ENCODE measurements at places on chromosomes 16 and 17.

DNA sequence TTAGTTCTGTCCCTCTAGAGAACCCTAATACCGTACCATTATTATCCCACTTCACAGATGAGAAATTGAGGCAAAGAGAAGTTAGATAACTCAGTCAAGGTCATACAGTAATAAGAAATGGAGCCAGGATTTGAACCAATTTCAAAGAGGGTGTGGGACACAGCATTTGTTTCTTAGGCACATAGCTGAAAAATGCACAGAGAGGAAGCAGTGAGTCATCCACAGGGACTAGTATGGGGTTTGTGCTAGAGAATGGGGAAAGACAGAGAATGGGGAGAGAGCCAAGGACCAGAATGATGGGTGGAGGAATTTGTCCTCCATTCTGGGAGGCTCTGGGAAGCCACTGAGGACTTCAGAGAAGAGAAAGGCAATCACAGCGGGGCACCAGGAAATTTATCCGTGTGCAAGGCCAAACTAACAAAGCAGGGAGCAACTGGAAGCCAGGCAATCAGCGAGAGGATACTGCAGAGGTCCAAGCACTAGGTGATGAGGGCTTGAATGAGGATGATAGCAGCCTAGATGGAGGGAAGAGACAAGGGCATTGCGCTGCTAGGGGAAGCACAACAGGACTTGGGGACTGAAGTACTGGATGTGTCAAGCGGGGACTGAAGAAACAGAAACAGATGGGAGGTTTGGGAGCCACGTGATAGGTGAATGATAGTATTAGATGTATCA, 78.1 kb upstream of the ZFHX3 start:
- no peak for DNase-seq

- DNase-seq = no peak
Observed at GRCh38 chr16:81293909-81294802, 20.6 kb upstream of the GAN start.

GRCh38 chr17:67632141-67632540, 85.6 kb upstream of the NOL11 start:
- no peak for DNase-seq

DNA sequence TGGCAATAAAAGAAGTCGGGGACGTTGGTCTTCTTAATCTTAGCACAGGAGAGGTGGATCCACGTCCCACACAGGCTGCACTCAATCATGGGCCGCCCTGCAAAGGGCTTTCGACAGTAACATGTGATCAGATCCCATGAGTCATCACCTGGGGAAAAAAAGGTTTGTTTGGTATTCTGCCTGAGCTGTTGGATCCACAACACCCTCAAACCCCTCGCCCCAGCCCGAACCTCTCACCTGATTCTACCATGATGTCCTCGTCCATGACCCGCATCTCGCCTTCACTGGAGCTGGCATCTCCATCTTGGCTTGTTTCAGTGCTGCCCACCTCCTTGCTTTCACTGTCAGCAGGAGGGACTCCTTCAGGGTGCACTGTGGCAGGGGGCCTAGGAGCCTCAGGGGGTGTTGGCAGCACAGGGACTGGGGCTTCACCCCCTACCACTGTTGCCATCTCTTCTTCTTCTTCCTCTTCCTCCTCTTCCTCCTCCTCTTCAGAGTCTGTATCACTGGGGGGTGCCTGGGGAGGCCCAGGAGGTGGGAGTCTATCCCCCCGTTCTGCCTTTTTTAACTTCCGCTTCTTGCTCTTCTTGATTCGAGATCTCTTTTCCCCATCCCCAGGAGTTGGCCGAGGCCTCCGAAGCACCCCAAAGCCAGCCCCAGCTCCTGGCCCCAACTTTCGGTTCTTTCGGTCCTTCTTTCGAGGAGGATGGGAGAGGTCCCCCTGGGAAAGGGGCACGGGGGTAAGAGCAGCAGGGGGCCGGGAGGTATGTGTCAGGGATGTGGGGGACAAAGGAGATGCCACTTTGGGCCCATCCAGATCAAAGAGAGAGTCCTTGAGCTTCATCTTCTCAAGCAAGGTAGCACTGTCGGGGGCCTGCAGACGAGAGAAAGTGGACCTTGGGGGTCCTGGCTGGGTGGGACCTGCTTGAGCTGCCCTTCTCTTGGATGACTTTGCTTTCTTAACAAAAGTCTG, 1.7 kb upstream of the DVL2 start:
- DNase-seq = no peak

DNA sequence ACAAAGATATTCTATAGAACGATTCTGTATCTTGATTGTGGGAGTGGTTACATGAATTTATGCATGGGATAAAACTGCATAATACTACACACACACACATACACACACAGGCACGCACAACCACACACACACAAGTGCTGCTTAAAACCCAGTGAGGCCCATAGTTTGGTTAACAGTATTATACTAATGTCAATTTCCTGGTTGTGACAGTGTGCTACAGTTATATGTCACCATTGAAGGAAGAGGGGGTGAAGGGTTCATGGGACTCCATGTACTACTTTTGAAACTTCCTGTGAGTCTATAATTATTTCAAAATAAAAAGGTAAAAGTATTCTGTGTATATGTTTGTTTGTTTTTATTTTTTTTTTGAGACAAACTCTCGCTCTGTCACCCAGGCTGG, 8.1 kb downstream of the ZC3H7A start:
- DNase-seq = no peak

- DNase-seq = no peak
Observed at GRCh38 chr16:69859105-69859989, 91.8 kb upstream of the CLEC18A start.

DNA sequence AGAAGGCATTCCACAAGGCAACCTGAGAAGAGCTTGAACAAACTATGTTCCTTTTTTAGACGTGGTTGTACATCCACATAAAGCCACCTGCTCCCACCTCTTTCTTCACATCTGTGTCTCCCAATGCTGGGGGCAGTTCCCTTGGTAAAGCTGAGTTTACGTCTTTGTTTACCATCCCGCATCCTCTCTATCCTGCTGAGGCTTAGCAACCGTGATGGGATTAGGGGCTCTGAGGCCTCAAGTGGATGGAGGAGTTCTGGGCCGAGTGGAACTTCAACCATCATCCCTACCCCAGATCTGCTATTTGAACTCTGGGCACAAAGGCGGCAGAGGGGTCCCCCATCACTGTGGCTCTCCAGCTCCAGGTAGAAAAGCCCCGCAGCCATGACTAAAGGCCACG, 94.2 kb upstream of the CREBBP start:
- DNase-seq = no peak

DNA sequence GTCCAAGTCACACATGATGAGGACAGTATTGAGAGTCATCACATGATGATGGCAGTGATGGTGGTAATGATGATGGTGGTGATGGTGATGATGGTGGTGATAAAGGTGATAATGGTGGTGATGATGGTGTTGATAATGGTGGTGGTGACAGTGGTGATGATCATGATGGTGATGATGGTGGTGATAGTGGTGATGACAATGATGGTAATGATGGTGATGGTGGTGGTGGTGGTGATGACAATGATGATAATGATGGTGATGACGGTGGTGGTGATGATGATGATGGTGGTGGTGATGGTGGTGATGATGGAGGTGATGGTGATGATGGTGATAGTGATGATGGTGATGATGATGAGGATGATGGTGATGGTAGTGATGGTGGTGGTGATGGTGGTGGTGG, 190.2 kb upstream of the ZNF469 start:
- no peak for DNase-seq

GRCh38 chr17:69485901-69486643, 71.6 kb downstream of the MAP2K6 start:
- DNase-seq = no peak

- no peak for DNase-seq
Observed at GRCh38 chr17:75869282-75870141, 8.9 kb downstream of the TRIM47 start.

- no peak for DNase-seq
Observed at GRCh38 chr16:57416084-57416483, 11.5 kb downstream of the CCL17 start.

GRCh38 chr16:78237841-78238240, 138.4 kb downstream of the WWOX start:
- no peak for DNase-seq

GRCh38 chr17:70181866-70182265, 12.5 kb downstream of the KCNJ2 start:
- no peak for DNase-seq

DNA sequence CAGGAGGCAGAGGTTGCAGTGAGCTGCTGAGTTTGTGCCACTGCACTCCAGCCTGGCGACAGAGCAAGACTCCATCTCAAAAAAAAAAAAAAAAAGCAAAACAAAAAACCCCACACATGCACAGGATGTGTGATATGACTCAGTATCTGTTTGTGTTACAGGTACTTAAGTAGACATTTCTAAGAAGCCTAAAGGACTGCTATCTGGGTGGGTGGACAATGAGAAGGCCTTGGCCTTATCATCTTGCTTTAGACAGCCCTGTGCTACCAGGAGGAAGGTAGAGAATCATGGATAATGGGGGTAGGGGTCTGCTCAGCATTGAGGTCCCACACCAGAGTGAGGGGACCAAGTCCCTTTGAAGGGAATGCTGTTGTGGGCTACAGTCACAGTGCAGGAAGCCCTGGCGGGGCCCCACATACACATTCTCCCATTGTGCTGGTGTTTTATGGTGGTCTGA, 26.7 kb downstream of the PLD6 start:
- DNase-seq = no peak

DNA sequence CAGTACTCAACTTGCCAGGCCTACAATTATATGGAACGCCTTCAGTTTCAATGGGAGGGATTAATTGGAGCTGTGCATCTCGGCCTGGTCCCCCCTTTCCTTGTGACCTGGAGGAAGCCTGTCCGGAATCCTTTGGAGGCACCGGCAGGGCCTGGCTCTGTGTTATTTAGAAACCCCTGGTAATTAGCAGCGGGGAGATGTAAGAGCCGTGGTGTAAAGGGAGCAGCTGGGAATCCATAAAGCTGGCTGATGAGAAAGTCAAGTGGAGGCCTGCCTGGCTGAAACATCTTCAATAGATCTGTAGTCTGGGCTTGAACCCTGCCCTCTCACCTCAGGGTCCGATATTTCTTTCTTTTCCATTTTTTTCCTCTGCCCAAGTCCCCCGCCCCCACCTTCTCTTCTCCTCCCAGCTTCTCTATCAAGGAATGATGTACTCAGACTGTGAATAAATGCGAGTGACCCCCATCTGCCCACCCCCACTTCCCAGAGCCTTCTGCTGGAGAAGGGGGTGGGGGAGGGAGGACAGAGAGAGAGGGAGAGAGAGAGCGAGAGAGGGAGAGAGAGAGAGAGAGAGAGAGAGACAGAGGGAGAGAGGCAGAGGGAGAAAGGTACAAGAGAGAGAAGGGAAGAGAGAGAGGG, 495.5 kb upstream of the ZFHX3 start:
- no peak for DNase-seq

DNA sequence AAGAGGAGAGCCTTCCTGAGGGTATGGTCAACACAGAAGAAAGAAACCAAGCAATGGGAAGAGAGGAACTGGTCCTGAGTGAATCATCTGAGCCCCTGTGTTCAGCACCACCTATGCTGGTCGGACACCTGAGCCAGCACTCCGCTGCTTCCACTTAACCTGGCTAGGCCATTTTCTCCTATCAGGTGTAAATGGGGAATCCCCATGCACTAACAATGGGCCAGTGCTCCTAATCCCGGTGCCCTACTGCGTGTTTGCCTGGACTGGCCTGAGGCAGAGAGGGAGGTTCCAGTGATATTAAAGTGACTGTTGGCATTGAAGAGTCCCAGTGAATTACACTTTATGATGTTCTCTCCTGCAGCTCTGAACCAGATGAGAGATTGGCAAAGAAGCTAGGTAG, 34.4 kb upstream of the XYLT2 start:
- no peak for DNase-seq

Measured in stimulated activated CD4-positive, alpha-beta T cell treated with anti-CD3 and anti-CD28 coated beads, TNF-alpha, amount 100 ng/mL, for 4 hours (primary cell).